ENCODE measurements at places on chromosomes 12 and 14.

DNA sequence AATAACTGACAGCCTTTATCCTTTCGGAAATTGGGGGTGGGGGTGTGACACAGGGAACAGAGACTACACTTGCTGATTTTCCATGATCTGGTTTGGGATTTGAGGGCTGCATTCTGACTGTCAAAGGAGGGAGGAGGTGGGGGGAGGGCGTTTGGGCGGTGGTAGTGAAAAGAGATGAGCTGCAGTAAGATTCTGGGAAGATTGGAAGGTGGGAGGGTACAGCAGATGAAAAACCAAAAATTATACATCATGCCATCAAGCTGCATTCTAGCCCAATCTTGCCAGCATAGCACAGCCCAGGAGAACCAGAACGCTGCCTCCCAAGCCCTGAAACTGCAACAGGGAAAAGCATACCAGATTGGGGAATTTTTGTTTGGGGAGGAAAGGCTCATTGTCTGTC is 2.4 kb downstream of the RND1 start:
- DNase-seq, result no peak

- no peak for DNase-seq
Observed at GRCh38 chr12:49187184-49187583, 1.7 kb downstream of the TUBA1A start.

GRCh38 chr14:77275601-77276017 is 4.6 kb upstream of the NGB start:
- DNase-seq, result no peak

DNA sequence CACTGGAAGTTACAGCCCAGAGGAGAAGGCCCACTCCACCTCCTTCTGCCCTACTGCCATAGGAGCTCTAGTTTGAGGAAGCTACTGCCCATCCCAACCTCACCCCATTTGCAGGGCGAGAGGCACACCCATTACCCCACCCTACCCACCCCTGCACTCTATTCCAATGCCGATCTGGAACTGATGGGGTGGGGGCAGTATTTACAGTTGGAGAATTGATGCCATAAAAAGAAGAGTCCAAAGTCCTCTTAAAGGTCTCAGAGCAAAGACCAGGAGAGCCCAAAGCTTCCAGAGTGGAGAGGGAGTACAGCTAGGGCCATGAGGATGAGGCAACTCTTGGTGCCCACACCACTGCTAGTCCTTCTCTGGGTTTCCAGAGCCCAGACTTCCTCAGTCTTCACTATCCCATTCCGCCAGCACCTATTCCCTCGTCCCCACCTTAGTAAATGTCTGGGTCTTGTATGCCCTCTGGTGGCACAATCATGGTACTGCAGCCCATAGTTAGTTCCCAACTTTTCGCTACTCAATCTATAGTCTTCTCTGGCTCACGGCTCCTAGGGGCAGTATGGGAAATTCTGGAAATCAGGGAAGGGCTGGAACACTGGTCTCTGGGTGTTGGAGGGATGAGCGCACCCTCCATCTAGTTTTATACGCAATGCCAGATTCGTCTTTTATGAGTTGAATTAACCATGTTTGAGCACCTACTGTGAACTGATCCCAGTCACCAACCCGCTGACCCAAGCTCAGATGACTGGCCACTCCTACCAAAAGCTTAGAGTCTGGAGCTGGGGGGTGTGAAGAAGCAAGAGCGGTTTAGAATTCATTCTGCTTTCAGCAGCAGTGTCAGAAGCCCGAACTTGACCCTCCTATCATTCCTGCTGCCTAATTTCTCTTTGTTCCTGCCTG is 6.9 kb upstream of the ADCY6 start:
- DNase-seq, result peak; percentile 17

DNA sequence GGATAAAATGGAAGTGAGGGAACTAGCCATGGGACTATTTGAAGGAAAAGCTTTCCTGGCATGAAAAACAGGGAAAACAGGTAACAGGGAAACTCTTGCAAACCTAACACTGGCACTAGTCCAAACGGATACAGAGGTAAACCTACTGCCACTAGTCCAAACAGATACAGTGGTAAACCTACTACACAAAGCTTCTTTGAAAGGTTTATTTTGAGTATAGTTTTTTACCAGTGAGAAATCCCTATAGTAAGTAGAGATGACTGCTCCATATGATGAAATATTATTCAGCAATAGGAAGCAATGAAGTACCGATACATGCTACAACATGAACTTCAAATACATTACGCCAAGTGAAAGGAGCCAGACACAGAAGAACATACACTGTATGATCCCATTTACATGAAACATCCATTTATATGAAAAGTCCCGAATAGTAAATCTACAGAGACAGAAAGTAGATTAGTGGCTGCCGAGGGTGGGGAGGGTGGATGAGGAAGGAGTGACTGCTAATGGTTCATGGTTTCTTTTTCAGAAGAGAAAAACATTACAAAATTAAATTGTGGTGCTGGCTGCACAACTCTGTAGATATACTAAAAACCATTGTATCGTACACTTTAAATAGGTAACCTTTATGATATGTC is 25.5 kb downstream of the SPTLC2 start:
- no peak for DNase-seq

- peak; percentile 27 for DNase-seq
Observed at GRCh38 chr12:28222081-28222700, 31.9 kb downstream of the CCDC91 start.

DNA sequence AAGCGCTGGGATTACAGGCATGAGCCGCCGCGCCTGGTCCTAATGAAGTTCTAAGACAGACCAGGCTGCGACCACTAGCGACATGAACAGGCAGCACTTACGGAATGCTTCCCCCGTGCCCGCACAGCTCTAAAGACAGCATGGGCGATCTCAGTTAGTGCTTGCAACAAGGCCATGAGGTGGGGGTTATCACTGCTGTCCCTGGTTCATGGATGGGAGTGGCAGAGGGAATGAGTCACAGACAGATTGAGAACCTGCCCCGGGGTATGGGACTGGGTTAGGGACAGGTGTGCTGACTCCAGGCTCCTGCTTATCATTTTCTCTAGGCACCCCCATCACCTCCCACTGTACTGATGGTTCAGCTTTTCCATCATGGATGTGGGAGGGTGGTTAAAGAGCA is 160.9 kb downstream of the VRK1 start:
- DNase-seq, result no peak

DNA sequence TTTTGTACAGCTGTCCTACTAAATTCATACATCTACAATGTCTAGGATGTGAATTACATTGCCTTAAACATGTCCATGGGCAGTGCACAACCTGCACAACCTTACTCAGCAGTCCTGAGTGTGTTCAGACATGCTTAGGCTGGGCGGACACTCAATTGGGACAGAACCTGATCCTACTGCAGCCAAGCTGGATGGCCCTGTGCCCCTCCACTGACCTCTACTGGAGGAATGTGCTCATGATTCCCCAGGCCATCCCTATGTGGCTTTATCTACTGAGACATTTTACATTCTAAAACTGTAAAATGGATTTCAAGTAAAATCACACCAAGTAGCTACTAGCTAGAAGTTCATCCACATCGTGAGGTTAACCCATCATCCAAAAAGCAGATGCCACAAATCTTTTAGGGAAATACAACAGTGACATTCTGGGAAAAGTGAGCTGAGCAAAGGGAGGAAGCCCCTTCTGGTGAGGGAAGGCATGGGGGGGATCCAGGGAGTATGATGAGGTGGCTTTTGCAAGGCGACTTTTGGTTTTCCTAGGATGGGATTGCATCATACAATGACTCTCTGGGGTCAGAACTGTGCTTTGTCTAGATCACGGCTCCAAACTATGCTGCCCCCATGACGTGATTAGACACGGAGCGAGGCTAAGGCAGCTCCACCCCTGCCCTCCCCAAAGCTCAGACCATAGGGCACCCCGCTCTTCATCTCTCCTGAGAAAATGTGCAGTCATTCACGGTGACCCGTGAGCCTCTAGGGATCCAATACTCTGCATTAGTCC is 911.7 kb upstream of the TMEM132C start:
- DNase-seq, result no peak

All from stimulated activated CD4-positive, alpha-beta T cell treated with anti-CD3 and anti-CD28 coated beads, TNF-alpha, amount 100 ng/mL, for 4 hours (primary cell).